ENCODE measurements at places on chromosomes 7 and 10. TPM values are rescaled to one million over a fixed set of nuclear protein-coding genes. Genes with fewer than 3 reads are reported as not detected.
A peak's percentile ranks its signal among the peaks of the same experiment; 100 is the strongest.

Gene RBP3
- not detected for total RNA-seq

Gene SMKR1
- total RNA-seq: not detected

DNA sequence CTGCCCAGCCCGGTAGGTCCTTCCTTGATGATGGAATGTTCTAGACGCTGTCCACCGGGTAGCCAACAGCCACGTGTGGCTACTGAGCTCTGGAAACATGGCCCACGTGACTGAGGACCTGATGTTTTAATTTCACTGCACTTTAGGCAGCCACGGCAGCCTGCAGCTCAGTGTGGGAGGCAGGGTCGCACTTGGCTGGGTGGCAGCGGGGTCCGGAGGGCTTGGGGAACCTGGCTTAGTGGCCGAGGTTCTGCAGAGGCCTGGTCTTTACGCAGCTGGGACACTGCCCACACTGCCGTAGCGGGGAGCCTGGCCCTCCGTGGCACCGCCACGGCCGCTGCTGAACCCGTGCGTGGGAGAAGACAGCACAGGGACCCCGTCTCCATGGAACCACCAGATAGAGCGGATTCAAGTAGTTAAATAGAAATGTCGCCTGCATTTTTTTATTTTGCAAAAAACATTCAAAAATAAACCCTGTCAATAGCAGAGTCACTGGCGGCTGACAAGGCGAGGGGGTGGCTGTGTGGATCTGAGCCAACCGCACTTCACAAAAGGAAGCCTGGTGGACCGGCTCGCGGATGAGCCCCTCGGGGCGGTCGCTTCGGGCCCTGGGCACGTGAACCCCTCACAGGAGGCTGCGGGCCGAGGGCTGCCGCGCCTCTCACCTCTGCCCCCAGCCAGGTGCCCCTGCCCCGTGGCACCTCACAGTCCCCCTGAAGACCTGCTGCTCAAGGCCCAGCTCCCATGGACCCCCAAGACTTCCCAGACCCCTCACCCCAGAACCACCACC lies 25.6 kb upstream of the UTF1 start:
- no peak for DNase-seq

Gene PAOX
- total RNA-seq: 5.7 TPM

GRCh38 chr7:2512713-2513112 lies 6.9 kb upstream of the LFNG start:
- DNase-seq: no peak

Gene NRG3
- total RNA-seq: 1.5 TPM

DNA sequence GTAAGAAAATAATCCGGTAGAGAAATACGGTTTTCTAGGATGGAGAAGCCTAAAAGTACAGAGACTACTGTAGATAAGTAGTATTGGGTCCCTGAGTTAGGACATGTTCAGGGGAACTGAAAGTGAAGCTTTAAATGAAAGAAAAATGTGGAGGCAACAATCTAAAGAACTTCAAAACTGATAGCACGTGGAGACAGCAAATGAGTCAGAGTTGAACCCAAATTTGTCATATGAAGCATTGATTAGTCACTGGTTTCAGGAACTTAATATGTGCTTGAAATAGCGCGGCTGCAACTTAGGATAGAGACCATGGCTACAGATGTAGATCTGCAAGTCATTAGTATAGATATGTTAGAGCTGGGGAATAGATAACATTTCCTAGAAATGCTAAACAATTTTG lies 1138.6 kb upstream of the SORCS1 start:
- no peak for DNase-seq

- DNase-seq: peak; percentile 61
These were observed 26.4 kb downstream of the HIF1AN start for GRCh38 chr10:100562008-100562672.

- DNase-seq: no peak
These were observed 397.0 kb downstream of the LRMDA start for GRCh38 chr10:75828413-75828812.

DNA sequence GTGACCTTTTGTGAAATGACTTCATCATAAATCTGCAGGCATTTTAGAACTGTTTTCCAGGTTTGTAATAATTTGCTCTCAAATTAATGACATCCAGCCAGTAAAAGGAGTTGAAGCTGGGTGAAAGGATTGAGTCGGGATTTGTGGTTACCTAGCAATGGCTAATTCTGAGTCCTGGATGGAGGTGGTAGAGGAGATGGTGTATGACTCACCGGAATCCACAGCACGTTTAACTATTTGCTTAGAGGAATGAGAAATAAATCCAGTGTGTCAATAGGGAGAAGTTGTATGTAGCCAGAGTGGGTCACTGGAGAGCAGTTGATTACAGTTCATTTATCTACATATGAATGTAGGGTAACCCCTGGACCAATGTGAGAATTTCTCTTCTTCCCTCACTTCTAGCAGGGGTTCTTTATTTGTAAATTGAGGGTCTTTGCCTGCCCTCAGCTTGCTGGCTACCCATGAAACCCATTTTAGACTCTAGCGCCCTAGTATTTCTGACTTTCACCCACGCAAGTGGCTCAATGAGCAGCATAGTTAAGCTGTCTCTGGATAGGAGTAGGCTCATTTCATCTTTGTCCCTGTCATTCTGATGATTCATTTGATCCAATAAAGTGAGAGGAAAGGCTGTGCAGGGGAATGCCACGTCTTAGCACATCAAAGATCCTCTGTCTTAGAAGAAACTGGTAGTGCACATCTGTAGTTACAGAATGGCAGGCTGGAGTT lies 547.8 kb downstream of the SORCS3 start:
- DNase-seq: no peak

GRCh38 chr7:81725003-81725811 lies 44.6 kb downstream of the HGF start:
- no peak for DNase-seq

DNA sequence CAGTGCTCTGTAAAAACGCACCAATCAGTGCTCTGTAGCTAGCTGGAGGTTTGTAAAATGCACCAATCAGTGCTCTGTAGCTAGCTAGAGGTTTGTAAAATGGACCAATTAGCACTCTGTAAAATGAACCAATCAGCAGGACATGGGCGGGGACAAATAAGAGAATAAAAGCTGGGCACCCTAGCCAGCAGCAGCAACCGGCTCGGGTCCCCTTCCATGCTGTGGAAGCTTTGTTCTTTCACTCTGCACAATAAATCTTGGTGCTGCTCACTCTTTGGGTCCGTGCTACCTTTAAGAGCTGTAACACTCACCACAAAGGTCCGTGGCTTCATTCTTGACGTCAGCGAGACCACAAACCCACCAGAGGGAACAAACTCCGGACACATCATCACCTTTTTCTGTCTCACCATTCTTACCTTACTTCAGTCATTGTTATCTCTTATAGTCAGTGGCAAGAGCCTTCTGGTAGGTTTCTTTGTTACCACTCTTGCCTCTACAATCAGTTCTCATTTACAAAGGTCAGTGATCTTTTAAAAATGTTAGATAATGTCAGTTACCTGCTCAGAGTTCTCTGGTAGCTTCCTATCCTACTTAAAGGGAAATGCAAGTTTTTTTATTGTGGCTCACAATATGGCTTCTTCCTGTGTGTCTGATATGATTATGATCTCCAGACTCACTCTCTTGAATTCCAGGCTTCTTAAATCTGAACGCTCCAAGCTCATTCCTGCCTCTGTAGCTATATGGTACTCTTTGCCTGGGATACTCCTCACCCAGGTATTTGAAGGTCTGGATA lies 4.5 kb downstream of the STAM start:
- no peak for DNase-seq

Gene INPP5F
- total RNA-seq: 10.9 TPM
